ENCODE measurements at places on chromosomes 12 and 14. TPM values are rescaled to one million over a fixed set of nuclear protein-coding genes. Genes with fewer than 3 reads are reported as not detected.

NEMP1 gene
- 3.9 TPM for total RNA-seq

USP5 gene
- 87.1 TPM for total RNA-seq

PPHLN1 gene
- total RNA-seq = 51.1 TPM

NAB2 gene
- total RNA-seq = 49.7 TPM

INHBC gene
- not detected for total RNA-seq

KRT75 gene
- not detected for total RNA-seq

FAIM2 gene
- total RNA-seq = 0.97 TPM

SLC38A4 gene
- total RNA-seq = 11.0 TPM

MSI1 gene
- not detected for total RNA-seq

LHX5 gene
- not detected for total RNA-seq

TMEM229B gene
- total RNA-seq = 1.6 TPM

DACT1 gene
- 2.9 TPM for total RNA-seq

SMCO3 gene
- not detected for total RNA-seq

AKAP5 gene
- total RNA-seq = 0.36 TPM

TAS2R10 gene
- 1.8 TPM for total RNA-seq

PRIMA1 gene
- total RNA-seq = not detected

RAPGEF3 gene
- 7.1 TPM for total RNA-seq

CACNA2D4 gene
- 1.3 TPM for total RNA-seq

MTA1 gene
- 55.7 TPM for total RNA-seq

PDZRN4 gene
- not detected for total RNA-seq

BATF gene
- total RNA-seq = not detected

RNASE7 gene
- not detected for total RNA-seq

CSRP2 gene
- 26.2 TPM for total RNA-seq
